ENCODE measurements at places on chromosomes 6 and 20. TPM values are rescaled to one million over a fixed set of nuclear protein-coding genes. Genes with fewer than 3 reads are reported as not detected.

- DNase-seq, result peak; percentile 55
Observed at GRCh38 chr6:23841116-23841515, 284.9 kb upstream of the NRSN1 start.

- peak; percentile 7 for DNase-seq
Observed at GRCh38 chr6:125102891-125103290, 50.7 kb upstream of the TPD52L1 start.

DNA sequence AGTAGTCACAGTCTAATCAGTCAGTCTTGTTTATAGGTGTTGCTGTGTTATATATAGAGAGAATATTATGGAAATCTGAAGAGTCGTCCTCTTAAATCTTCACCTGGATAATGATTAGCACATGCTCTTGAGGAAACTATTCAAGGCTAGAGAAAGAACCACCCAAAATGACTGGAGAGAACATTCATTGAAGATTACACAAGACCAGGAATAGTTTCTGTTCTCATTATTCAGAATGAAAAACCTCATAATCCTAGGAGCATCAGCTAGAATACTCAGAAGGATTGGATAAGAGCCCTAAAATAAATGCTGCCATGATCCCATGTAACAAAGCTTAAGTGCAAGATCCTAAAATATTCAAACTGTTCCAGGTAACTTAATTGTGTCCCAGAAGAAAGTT, 278.2 kb upstream of the PREP start:
- DNase-seq, result no peak

GRCh38 chr20:52422574-52423336, 231.2 kb upstream of the ZFP64 start:
- peak; percentile 30 for DNase-seq

DNA sequence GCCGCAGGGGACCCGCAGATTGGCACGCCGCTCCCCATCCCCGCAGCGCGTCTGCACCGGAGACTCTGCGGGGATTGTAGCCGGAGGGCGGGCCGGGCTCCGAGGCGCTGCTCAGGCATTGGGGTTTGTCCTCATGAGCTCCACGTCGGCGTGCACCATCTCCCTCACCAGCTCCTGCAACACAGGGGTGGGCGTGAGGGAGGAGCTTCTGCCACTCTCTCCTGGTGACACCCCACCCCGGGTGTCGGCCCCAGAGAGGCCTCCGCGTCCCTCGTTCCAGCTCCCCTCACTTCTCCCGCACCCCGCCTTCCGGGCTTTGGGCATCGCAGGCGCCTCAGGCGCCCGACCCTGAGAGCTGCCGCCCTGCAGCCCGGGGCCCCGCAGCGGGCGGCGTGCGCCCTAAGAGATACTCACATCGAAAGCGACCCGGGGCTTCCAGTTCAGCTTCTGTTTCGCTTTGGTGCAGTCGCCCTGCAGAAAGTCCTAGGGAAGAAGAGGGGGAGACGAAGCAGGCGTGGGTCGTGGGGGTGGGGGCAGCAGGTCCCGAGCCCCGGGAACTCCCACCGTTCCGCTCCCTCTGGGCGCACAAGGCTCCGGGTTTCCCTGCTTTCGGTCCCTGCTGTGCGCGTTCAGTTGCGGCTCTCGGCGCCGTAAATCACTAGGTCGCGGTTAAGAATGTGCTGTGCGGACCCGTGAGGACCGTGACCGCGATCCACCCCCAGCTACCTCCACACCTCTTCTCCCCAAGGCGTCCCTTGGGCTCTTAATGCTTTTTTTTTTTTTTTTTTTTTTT, 14.5 kb downstream of the FOXC1 start:
- no peak for DNase-seq

GRCh38 chr6:160374836-160375560, 26.8 kb downstream of the SLC22A3 start:
- DNase-seq, result no peak

PRPH2 gene
- not detected for total RNA-seq

ADGRF4 gene
- 0.05 TPM for total RNA-seq

DNA sequence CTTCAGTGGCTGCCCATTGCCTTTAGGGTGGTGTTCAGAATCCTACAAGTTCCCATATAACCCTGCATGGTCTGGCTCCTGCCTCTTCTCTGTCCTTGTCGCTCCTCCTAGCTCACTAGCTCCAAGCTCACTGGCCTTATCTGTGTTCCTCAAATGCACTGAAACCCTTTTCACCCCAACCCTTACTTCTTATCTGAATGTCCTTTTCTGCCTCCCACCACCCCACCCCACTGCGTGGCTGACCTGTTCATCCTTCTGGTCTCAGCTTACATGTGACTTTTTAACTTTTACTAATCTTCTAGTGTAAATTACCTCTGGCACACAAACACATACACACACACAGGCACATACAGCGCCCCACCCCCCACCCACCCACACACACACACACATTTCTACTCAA, 41.0 kb upstream of the GLP1R start:
- DNase-seq, result no peak

DNA sequence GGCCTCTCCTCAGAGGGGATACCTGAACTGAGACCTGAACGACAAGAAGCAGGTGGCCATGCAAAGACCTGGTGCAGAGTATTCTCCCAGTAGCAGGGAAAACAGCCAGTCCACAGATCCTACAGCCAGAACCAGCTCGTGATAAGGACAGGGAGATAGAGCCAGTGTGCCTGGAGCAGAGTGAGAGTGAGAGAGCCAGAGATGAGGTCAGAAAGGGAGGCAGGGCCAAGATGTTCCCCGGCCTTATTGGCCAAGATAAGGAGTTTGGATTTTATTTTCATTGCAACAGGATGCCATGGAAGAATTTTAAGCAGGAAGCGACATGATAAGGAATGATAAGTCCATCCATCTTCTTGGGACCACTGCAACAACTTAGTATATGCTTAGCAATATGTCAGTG, 111.8 kb downstream of the UBE3D start:
- DNase-seq, result no peak

GRCh38 chr6:22838345-22838744, 269.0 kb downstream of the HDGFL1 start:
- peak; percentile 21 for DNase-seq

GRCh38 chr6:156774863-156775405, 2.2 kb upstream of the ARID1B start:
- peak; percentile 26 for DNase-seq

DNA sequence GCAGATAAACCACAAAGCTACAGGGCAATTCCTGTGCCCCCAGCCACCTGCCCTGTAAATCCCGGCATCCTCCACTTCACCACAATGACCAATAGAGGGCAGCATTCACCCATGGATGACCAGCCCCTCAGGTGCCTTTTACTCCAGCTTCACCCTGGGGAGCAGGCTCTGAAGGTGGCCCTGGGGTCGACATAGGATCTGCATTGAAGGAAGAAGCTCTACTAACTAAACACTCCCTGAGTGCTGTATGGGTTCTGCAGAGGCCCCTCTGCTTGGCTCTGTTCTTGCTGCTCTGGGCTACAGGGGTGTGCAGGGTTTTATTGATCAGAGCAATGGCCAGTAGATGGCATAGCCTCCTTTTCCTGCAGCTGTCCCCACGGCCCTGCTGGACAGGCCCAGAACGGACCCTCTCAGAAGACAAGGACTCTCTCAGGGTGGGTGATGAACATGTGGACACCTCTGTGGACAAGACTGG, 20.3 kb downstream of the CST4 start:
- peak; percentile 78 for DNase-seq

GRCh38 chr6:79548304-79548703, 11.1 kb upstream of the LCA5 start:
- no peak for DNase-seq

- no peak for DNase-seq
Observed at GRCh38 chr20:9147547-9148024, 78.7 kb downstream of the PLCB4 start.

DNA sequence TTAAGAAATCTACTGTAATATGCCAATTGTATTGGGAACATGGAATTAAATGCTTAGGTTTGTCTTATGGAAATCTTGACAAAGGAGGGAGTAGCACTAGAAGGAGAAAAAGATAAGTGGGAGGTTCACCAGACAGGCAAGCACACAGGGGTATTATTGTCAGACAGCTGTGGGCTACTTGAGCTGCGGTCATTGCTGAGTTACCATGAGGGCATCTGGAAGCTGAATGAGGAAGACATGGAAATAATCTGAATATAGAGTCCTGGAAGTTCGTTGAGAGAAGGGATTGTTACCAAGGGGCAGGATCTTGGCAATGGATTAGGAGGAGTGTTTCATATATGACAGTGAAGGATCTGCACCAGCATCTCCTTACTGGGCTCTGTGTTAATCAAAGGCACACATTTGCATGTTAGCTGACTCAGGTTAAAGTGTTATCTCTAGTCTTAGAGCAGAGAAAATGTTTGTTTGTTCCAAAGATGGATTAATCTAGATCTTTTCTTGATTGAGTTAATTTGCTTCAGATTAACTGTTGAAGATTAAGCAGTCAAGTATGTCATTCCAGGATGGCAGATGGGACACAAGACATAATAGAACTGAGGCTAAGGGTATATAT, 53.0 kb upstream of the SUPT3H start:
- no peak for DNase-seq

GPR63 gene
- total RNA-seq, result 1.6 TPM
